COR-L47 (cell line): ENCODE measurements at places on chromosomes 6 and 20.

DNA sequence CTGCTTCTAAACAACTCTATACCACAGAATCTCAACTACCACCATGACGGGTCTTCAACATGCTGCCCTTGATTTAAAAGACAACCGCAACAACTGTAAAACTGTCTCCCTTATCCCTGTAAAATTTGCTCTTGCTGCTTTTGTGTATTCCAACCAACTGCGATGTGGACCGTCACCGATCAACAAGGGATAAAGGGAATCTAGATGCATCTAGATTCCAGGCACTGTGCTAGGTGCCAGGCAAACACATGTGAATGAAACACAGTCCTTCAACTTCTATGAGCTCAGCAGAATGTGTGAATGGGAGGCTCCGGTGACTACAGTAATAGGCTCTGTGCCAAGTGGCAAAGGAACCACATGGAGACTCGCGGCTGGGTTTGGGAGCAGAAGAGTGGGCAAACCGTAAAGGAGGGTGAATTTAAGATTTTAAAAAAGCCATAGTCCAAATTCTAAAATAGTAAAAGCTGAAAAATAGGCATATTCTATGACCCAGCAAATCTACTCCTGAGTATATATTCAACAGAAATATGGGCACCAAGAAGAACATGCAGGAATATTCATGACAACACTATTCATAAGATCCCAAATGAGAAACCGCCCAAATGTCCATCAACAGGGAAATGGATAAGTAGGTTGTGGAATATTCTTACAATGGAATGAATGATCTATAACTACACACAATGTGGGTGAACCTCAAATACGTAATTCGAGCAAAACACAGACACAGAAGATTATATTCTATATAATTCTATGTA is 3.7 kb upstream of the PRND start:
- no peak for DNase-seq

DNA sequence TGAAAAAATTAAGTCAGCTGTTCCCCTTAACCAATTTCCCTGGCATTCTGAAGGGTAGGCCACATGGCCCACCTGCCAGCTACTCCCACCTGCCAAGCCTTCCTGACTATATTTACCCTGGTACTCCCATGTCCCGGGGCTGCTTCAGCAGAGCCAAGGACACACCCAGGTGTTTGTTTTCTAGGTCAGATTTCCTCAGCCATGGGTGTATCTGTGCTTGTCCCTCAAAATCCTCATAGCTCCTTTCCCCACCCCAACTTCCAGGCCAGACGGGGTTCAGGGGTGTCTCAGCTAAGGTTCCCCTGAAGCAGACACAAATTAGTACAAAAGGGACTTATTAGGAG is 139.4 kb upstream of the CDYL start:
- no peak for DNase-seq

- no peak for DNase-seq
Observed at GRCh38 chr6:140897804-140898573, 1234.7 kb upstream of the GJE1 start.

GRCh38 chr6:157892363-157892877 is 69.4 kb downstream of the SNX9 start:
- no peak for DNase-seq

GRCh38 chr6:111205502-111205901 is 118.2 kb downstream of the SLC16A10 start:
- DNase-seq, result no peak

- no peak for DNase-seq
Observed at GRCh38 chr6:121917834-121918559, 481.5 kb upstream of the HSF2 start.

- DNase-seq, result no peak
Observed at GRCh38 chr20:51796340-51796739, 6.0 kb downstream of the SALL4 start.

DNA sequence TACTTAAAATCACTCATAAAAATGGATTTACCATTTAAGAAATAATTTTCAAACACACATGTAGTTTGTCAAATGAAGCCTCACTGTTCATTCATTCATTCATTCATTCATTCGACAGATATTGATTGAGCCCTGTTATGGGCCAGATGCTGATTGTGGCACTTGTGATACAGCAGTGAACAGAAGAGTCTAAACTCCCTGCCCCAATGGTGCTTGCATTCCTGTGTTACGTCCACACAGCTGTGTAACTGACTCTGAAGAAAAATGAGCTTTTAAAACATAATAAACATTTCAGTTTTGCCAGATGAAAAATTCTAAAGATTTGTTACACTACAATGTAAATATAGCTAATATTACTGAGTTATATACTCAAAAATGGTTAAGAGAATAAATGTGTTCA is 46.2 kb downstream of the BACH2 start:
- DNase-seq, result no peak

- DNase-seq, result peak; percentile 76
Observed at GRCh38 chr6:138572167-138572875, 73.0 kb upstream of the NHSL1 start.

DNA sequence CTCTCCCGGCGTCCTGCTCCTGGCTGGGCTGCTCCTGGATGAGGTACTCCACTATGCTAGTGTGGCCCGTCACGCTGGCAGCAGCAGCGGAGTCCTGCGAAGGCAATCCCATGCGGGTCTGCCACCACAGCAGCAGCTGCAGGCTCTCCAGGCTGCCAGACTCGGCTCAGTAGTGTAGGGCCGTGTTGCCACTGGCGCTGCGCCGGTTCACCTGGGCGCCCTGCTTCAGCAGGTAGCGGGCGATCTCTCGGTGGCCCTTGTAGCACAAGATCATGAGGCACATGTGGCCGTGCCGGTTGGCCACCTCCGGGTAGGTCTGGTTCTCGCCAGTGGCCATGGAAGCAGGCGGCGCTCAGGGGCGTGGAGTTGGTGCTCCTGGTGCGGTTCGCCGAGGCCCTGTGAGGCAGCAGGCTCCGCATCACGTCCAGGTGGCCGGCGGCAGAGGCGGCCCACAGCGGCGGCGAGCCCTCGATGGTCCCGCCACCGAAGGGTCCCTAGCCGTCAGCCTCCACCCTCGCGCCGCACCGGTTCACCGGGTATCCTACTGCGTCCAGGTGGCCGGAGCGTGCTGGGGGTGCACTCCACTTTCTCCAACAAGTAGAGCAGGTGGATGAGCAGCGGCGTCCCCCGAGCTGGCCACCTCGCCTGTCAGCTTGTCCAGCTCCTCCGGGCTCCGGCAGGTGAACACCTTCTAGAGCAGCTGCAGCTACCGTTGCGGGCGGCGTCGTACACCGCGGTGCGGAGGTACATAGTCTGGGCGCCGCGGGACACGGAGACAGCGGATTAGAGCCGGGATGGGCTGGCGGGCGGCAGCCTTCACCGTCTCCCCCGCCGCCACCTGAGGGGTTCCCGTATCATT is 19.8 kb downstream of the RFPL4B start:
- no peak for DNase-seq

GRCh38 chr20:10385850-10386544 is 48.0 kb downstream of the MKKS start:
- no peak for DNase-seq

DNA sequence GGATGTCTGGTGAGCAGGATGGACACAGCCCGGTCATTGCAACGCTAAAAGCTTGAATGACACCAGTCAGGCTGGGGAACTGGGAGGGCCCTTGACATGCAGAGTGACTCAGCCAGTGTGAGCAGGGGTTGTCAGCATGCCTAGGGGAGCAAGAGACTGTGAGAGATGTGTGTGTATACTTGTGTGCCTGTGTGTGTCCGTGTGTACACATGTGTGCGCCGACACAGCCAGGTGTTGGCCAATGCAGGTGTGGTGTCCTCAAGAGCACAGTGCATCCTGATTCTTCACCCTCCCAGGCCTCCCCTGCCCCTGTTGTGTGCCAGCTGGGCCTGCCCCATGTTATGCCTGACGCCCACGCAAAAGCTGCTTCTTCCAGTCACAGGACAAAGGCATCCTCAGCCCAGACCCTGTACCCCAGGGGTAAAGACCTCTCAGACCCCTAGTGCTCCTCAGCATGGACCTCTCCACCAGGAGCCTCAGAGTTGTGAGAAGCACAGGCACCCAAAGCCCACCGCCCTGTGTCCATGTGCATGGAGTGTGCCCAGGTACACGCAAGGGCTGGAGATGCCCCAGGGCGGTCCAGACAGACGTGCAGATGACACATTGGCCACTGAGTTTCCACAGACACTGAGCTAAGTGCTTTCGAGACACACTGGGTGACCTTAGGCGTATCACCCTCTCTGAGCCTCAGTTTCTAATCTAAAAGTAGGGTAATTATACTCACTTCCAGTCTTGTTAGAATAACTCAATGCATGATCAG is 16.6 kb downstream of the NRSN2 start:
- no peak for DNase-seq
